ENCODE measurements at places on chromosomes 16 and 17.

GRCh38 chr17:62793919-62794665, 14.0 kb downstream of the MARCHF10 start:
- no peak for DNase-seq

GRCh38 chr16:53761962-53762703, 58.2 kb downstream of the FTO start:
- DNase-seq = no peak

DNA sequence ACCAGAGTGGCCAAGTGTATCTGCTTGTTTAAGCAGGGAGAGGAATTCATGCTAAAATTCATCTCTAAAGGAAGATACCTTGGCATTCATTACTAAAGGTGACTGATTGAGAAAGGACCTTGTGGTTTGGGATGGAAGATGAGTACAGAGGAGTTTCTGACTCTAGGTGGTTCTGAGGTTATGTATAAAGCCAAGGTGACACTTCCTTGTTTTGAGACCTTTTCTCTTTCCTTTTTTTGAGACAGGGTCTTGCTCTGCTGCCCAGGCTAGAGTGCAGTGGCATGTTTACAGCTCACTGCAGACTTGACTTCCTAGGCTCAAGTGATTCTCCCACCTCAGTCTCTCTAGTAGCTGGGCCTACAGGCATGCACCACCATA, 9.1 kb downstream of the ABHD15 start:
- no peak for DNase-seq

GRCh38 chr16:84370723-84371552, 2.6 kb downstream of the ATP2C2 start:
- no peak for DNase-seq

- DNase-seq = no peak
Observed at GRCh38 chr17:61064087-61064951, 335.3 kb upstream of the TBX2 start.

DNA sequence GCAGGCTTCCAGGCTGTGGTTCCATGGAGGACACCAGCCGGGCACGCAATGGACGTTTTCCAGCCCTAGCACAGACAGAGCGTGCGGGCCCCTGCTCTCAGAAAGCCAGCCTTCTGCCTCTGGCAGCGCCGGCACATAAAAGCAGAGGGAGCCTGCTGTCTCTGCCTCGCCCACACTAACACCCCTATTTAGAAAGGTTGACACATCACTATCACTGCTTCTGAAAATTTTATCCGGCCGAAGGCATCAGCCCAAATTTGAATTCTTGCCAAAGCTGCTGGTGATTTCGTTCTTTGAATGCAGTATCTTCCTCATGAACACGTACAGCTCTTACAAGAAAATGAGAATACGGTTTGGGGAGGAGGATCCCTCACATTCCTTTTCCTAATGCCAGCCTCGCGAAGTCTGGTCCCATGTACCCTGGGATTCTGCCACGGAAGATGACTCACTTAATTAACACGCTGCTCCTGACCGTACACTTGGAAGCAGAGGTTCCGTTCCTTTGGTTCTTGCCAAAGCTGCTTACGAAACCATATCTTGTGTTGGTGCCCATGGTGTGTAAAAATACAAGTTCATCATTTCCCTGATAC, 1.3 kb upstream of the RAB11FIP3 start:
- no peak for DNase-seq

- no peak for DNase-seq
Observed at GRCh38 chr17:48542114-48542656, 2.7 kb downstream of the HOXB2 start.

- DNase-seq = no peak
Observed at GRCh38 chr16:87838643-87839541, 30.4 kb downstream of the SLC7A5 start.

GRCh38 chr16:68328151-68328859, 17.5 kb downstream of the PRMT7 start:
- DNase-seq = peak; percentile 62

DNA sequence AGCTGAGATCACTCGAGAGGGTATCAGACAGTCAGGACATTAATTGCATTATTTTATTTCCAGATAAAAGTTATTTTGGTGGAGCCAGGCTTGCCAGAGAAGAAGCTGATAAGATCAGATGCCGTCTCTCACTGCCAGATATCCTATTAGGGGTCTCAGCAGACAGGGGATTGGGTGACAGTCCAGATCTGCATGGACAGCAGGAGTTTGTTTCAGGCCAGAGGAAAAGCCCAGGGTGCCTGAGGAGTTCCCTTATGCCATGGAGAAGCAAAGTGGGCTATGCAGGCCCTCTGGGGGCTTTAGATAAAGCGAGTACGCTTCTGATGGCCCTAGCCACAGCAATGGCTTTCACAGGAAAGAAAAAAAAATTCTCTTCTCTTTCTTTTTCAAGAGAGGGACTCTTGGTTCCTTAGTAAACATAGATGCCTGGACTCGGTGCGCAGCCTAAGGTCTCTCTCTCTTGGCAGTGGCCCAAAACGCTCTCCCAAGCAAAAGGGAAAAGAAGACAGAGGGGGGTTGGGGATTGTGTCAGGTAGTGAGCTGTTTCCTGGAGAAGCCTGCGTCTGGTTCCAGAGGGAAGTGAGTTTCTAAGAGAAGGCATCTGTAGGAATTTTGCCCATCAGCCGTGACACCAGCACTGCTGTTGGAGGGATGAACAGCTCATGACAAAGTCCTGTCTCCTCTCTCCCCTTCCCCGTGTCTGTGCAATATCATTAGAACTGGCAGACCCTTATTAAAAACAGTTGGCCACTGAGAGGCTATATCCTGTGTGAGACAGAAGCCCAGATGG, 166.3 kb upstream of the FOXF1 start:
- no peak for DNase-seq

DNA sequence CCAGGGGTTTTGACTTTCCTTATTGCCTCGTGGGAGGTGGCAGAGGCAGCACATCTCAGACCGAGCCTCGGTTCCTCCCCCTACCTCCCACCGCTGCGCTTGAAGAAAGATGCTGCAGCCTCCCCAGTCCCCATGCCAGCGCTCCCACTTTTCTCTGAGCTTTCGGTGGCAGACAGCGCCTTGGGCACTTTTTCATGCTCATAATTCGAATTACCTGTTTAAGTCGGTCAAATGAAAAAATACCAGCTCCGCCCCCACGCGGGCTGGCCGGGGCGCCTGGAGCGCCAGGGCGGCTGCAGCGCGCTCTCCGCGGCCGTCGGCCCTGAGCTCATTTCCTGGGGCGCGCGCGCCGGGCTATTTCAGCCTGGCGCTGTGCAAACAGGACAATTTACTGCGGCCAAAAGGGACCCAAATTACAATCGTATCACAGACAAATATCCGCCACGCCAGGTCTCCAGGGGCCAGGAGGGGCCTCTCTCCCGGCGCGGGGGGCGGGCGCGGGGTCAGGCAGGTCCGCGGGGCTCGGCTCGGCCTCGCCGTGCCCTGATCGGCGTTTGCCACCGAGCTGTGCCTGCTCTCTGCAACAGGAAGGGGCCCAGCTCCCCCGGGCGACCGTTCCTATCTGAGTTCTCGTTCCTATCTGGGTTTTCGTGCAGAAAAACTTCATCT, 45.0 kb downstream of the SOST start:
- DNase-seq = peak; percentile 54

DNA sequence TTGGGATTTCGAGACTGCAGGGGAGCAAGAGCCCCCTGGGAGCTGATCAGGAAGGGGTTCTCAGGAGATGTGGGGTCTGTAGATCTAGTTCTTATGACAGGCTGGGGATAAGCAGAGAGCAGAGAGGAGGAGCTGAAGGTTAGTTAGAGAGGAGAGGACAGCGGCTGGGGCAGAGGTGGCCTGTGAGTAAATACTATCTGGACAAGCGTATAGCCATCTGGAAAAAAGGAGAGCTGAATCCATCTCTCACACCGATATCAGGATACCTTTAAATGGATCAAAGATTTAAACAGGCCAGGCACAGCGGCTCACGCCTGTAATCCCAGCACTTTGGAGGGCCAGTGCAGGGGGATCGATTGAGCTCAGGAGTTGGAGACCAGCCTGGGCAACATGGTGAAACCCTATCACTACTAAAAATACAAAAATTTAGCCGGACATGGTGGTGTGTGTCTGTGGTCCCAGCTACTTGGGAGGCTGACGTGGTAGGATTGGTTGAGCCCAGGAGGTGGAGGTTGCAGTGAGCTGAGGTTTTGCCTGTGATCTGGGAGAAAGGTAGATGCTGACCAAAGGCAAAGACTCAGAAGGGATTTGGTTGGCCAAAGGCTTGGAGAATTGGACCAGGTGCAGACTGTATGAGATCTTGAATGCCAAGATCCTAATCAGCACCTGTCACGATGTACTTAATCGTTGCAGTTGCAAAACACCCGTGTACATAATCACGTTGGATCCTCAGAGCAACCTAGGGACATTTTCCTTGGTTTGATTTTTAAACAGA, 18.9 kb upstream of the SLC25A19 start:
- no peak for DNase-seq

DNA sequence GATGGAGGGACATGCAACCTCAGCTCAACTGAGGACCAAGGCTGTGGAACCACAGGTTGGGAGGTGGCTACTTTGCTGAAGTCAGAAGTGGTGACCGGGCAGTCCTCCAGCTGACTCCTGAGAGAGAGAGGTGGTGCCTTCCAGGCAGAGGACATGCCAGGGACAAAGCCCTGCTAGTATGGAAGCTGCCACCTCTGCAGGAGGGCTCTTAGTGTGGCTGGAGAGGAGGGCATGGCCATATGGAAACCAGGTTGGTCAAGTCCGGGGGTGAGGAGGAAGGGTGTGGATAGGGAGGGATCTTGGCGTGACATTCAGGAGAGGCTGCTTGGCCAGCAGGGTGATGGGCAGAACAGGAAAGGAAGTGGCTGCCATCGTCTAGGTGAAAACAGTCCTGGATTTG, 5.7 kb downstream of the C16orf86 start:
- DNase-seq = no peak

DNA sequence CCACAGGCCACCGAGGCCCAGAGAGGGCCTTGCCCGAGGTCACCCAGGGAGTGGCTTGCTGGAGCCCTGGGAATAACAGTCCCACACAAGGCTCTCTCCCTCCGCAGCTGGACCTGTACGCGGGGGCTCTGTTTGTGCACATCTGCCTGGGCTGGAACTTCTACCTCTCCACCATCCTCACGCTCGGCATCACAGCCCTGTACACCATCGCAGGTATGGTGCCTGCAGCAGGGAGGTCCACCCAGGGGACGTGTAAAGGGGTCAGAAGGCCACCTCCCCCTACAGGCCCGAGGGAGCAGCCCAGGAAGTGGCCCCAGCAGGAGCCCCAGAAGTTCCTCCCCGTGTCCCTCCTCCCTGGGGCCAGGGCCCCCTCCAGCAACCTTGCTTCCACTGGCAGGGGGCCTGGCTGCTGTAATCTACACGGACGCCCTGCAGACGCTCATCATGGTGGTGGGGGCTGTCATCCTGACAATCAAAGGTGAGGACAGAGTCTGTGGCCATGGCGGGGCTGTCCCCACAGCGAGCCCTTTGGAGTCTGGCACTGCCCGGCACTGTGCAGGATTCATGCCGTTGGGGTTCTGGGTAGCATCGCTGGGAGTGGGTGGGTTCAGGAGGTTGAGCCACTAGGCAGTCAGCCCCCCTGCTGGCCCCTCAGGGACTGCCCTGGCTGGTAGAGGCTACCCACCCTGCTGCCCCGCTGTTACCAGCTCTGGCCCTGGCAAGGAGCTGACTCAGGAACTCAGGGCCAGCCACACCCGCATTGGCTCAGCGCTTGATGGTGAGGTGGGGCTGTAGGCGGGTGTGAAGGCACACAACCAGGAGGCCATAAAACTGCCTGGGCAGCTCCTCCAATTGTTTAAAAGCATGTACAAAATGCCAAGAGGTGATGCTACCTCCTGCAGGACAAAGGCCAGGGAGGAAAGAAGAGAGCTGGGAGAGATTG, 17.3 kb downstream of the SLC5A10 start:
- DNase-seq = no peak

GRCh38 chr16:1584926-1585484, 26.9 kb downstream of the IFT140 start:
- no peak for DNase-seq

DNA sequence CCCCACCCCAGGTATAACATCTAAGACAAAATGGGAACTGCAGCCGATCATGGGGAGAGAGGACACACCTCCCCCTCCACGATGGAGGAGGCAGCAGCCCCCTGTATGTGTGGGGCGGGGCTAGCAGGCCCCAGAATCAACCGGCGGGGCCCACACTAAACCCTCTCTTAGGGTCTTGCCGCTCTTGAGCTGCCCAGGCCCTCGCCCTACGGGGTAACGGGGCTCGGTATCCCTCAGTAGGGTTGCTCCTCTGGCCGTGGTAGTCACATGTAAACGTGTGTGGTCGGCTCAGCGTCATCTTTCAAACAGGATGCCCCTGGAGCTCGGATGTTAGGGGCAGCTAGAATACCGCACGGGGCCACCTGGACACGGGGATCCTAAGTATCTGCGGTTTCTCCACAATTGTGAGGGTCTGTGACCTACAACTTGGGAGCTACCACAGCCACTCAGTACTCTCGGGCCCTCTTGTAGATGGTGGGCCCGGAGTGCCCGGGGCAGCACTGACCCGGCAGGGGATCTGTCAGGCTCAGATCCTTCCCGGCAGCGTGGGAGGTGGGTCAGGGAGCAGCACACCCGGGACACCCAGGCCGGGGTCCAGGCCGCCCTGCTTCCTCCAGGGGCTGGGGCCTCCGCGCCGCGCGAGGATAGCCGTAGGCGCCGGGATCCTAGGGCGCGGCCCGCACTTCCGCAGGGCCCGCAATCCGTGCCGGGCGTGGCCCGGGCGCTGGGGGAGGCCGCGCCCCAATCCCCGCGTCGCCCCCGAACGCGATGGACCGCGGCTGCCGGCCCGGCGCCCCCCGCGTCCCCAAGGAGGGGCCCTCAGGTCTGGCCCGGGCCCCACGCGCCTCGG, 781 bp downstream of the ARHGDIA start:
- DNase-seq = no peak

DNA sequence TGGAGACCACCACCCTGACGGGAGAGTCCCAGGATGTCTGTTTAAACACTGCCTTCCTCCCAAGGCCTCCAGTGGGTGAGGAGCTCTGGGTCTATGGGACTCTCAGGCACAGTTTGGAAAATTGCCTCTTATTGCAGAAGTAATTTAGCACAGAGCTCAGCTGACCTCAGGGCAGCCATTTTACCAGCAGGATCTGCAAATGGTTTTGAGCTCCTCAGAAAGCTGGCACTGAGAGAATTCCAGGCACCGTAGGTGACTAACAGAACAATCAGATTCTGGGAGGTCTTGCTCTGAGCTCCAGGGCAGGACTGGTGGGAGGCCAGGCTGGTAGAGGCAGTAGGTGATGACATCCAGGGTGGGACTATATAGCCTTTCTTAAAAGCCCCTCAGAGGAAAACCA, 17.3 kb upstream of the C16orf74 start:
- no peak for DNase-seq

DNA sequence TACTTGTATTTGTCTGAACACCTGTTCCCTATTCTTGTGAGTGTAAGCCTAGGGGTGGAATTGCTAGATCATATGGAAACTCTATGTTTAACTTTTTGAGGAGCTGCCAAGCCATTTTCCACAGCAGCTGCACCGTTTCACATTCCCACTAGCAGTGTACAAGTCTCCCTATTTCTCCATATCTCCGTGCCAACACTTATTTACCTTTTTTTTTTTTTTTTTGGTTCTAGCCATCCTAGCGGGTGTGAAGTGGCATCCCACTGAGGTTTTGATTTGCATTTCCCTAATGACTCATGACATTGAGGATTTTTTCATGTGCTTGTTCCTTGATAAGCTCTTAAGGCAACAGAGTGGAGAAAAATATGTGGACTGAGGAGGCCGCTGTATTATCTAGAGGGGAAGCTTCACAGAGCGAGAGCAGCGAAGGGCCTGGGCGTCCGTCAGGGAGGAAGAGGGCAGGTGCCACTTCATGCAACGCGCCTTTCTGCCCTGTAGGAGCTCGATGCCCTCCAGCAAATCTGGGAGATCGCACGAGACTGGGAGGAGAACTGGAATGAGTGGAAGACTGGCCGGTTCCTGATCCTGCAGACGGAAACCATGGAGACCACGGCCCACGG, 50.0 kb downstream of the DNAH2 start:
- DNase-seq = no peak
